Motor neuron (in vitro differentiated cells): ENCODE measurements at places on chromosomes 6 and 20. TPM values are rescaled to one million over a fixed set of nuclear protein-coding genes. Genes with fewer than 3 reads are reported as not detected.

The SEL1L2 gene
- total RNA-seq = not detected in 2 replicates

DNA sequence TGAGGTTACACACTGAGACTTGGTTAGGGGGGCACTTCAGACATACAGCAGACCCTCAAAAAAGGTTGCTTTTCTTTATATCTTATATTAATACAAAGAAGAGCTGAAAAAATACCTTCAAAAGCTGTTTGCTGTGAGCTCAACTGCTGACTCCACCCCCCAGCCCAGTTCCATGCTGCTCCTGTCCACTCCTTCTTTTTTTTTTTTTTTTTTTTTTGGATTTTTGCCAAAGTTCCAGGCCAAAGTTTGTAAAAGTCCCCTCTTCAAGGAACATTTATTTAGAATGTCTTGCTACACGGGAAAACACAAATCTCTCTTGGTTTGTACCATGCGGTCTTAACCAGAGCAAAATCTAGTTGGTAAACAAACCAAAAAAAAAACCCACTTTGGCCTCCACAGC lies 85.3 kb upstream of the AKAP12 start:
- no peak for ATAC-seq

The STK35 gene
- total RNA-seq = 14.4 and 14.6 TPM in 2 replicates

The SYNDIG1 gene
- 11.3 and 11.9 TPM in 2 replicates for total RNA-seq

DNA sequence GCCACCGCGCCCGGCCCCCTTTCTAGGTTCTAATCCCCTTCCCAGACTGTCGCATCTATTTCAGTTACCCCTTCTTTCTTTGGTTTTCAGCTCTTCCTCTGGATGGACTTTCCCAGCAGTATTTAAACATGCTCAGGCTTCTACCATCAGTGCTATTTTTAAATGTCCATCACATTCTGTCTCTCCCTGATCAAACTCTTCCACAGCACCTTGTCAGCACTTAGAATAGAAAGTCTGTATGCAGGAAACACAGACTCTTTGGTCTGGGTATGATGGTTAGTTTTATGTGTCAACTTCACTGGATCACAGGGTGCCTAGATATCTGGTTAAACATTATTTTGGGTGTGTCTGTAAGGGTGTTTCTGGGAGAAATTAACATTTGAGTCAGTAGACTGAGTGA lies 297.8 kb upstream of the ECI2 start:
- peak; percentile 18 for ATAC-seq

DNA sequence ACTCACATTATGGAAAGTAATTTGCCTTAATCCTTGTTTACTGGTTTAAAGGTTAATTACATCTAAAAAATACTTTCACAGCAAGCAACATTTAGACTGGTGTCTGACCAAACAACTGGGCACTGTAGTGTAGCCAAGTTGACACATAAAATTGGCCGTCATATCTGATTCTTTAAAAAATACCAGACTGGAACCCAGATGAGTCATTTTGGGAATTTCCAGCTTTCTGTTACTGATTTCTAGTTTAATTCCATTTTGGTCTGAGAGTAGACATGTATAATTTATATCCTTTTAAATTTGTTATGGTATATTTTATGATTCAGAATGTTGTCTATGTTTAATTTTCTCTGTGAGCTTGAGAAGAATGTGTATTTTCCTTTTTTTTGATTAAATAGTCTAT lies 44.1 kb downstream of the SCP2D1 start:
- ATAC-seq = no peak

GRCh38 chr6:69841862-69842261 lies 24.5 kb upstream of the COL19A1 start:
- no peak for ATAC-seq

- no peak for ATAC-seq
Observed at GRCh38 chr6:47152666-47153403, 110.7 kb upstream of the ADGRF1 start.
